Breast epithelium (tissue), 4 donors: ENCODE measurements at places on chromosomes 12 and 14. TPM values are rescaled to one million over a fixed set of nuclear protein-coding genes. Genes with fewer than 3 reads are reported as not detected.

Gene SDS
- total RNA-seq = 0.66 TPM

Gene AGAP2
- total RNA-seq = 1.2 TPM

Gene PCED1B
- total RNA-seq = 6.2 TPM

Gene TMEM229B
- total RNA-seq = 10.2 TPM

Gene RFX4
- 0.64 TPM for total RNA-seq

DNA sequence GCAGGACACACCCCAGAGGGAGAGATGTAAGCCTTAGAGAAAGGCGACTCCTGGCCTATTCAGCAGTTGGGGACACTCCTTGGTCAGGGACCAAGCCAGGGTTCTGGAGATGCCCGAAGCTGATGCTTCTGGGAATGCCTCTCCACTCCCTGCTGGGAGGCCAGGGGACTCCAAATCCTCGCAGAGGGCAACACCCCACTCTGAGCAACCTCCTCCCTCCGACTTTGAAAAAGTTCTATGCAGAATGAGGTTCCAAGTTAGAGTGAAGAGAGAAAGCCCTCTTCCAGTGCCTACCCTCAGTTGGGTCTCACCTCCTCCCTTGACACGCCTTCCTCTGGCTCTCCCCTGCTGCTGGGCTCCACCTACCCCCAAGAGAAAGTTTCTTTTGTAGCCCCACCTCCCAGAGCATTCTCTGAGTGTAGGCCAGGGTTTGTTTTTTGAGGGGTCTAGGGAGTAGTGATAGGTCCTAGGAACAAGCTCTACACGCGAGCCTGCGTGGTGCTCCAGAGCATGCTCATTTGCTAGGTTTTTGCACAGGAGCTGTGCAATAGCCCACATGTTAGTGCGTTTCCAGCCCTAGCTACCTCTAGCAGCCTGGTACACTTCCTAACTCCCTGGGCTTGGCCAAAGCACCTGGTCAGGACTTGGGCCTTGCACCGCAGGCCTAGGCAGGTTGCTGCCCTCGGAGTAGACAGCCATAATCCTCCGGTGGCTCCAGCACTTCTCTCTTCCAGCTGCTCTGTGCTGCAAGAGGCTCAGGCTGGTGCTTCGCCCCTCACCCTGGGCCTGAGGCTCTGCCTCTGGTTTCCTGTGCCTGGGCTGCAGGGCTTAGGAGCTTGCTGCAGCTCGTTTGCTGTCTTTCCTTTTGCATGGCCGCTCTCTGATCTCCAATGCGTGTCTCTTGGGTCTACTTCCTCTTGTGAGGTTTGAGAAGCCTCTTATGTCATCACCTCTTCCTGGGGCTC lies 590 bp upstream of the CEBPE start:
- H3K27ac ChIP-seq = no peak overlapping the region
- H3K36me3 ChIP-seq = no peaks in the 10 kb centered on the region
- no peak for DNase-seq
- no peak overlapping the region for H3K4me3 ChIP-seq
- H3K27me3 ChIP-seq = no peaks in the 10 kb centered on the region

- H3K36me3 ChIP-seq = no peaks in the 10 kb centered on the region
- no peak overlapping the region for H3K27ac ChIP-seq
- H3K4me1 ChIP-seq = no peaks in the 10 kb centered on the region
- no peaks in the 10 kb centered on the region for H3K27me3 ChIP-seq
- no peak overlapping the region for H3K4me3 ChIP-seq
- DNase-seq = no peak
Measured at GRCh38 chr12:73719223-73719622, 818.4 kb upstream of the ATXN7L3B start.

DNA sequence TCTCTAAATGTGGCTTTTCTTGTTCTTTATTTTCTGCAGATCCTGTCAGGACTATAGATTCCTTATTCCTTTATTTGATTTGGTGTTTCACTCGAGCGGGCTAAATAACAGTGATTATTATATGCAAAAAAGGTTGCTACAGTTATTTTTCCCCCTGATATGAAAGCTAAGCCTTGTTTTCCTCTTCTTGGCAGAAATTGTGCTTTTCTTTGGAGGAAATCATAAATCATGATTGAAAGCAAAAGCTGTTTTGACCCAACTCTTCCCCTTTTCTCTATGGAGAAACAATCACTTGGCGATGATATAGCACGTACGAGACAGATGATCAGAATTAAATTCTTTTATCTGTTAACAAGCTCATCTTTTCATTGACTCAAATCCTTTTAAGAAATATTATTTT lies 31.4 kb downstream of the PPFIBP1 start:
- DNase-seq = no peak
- H3K36me3 ChIP-seq = no peaks in the 10 kb centered on the region
- no peaks in the 10 kb centered on the region for H3K27me3 ChIP-seq
- peak overlapping the region; percentile 52 for H3K4me3 ChIP-seq
- peak overlapping the region; percentile 77 for H3K27ac ChIP-seq

DNA sequence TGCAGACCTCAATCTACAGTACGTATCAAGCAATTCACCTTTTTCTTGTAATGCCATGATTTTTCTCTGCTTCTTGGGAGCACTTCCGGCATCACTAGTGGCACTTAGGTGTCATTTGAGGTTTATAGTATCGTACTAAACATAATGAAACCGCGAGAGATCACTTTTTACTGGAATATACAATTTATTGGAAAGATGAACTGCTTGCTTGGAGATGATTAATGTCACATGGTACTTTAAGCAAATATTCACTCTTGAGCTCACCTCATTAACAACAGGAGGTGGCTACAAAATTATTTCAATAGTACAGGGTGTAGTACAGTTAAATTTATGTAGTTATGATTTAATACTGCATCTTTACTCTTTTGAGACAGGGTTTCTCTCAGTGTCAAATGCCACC lies 11.5 kb downstream of the FUT8 start:
- no peak for DNase-seq
- H3K27ac ChIP-seq = no peak overlapping the region
- no peaks in the 10 kb centered on the region for H3K27me3 ChIP-seq
- no peaks in the 10 kb centered on the region for H3K4me1 ChIP-seq
- no peaks in the 10 kb centered on the region for H3K36me3 ChIP-seq
- no peak overlapping the region for H3K4me3 ChIP-seq

DNA sequence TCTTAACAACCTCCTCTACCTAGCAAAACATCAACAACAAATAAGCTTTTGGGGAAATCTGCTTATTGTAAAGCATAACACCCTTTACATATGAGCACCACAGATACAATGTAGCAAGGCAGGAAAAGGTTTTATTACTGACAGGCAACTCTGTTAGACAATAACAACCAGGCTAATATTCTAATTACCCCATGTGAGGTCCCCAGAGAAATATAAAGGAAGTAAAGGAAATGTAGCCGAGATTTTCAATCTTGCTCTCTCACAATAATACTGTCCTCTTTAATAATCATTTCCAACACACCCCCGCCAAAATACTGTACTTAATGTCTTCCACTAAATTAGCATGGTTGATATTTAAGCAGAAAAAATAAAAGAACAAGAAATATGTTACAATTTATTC lies 14.0 kb upstream of the INSM2 start:
- no peak overlapping the region for H3K27ac ChIP-seq
- no peaks in the 10 kb centered on the region for H3K4me1 ChIP-seq
- H3K4me3 ChIP-seq = no peak overlapping the region
- no peak for DNase-seq
- no peaks in the 10 kb centered on the region for H3K36me3 ChIP-seq
- no peaks in the 10 kb centered on the region for H3K27me3 ChIP-seq

DNA sequence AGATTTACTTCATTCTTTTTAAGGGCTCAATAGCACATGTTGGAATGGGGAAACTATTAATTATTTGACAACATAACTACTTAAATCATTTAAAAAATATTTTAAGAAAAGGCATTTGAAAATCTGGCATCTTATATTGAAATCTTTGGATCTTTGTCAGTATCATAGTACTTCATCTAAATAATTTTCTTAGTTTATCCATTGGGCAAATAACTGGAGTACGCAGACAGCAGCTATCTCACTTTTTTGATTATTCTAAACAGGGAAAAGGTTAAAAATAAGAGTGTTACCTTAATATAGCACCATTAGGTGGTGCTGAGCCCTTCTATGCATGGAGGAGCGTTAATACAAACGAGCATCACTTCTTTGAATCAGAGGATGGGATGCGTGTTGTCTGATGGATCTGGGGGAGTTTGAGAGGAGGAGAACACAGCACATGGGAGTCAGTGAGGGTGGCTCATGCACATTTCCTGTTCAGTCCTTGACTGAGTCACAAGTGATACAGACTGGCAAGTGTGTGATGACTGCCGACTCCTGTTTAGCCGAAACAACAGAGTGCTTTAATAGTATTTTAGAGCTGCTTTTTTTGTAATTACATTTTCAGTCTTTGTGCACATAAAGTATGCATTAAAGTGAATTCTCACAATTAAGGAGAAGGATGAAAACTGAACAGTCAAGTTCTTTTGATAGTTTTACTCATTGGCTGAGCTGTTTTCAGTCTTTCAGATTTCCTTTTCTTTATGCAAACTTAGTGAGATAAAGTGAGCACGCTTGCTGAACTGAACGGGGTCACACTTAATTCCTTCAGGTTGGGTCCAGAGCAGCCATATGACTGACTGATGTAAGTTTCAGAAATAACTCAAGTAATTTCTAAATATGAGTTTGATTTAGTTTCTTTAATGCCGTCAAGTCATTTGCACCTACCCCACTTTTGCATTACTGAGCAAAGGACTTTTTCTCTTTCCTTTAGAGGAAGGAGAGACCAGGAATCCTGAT lies 92.7 kb downstream of the DIP2B start:
- no peaks in the 10 kb centered on the region for H3K27me3 ChIP-seq
- H3K27ac ChIP-seq = peak overlapping the region; percentile 11
- no peaks in the 10 kb centered on the region for H3K36me3 ChIP-seq

- H3K27me3 ChIP-seq = no peaks in the 10 kb centered on the region
- no peaks in the 10 kb centered on the region for H3K36me3 ChIP-seq
- H3K27ac ChIP-seq = no peak overlapping the region
- H3K4me1 ChIP-seq = no peaks in the 10 kb centered on the region
- H3K4me3 ChIP-seq = no peak overlapping the region
- no peak for DNase-seq
Measured at GRCh38 chr12:106490264-106490663, 92.5 kb upstream of the RFX4 start.

DNA sequence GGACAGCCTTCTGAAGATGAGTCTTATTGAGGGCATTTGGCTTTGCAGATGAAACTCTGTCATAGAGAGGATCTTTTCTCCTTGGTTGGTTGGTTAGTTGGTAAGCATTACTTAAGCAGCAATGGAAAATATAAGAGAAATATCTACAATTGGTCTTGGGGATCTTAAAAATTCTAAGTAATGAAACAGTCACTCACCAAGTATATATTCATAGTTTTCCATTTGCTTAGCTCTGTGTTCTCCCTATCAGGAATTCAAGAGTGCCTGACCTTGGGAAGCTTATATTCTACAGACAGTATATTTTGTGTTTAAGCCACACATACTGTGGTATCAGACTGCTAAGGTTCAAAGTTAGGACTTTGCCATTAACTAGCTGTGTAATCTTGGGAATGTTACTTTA lies at the start of gene OR5AU1:
TSS of gene OR5AU1 (minus strand) at position 101 of the 400 bp plus-strand sequence. CDS start 191 bp downstream, outside the sequence.
- no peak within 1 kb of the TSS for H3K27ac ChIP-seq
- H3K4me1 ChIP-seq = no peaks in the 10 kb centered on the region
- no peak within 1 kb of the TSS for H3K4me3 ChIP-seq
- H3K36me3 ChIP-seq = no peaks in the 10 kb centered on the region

- no peak overlapping the region for H3K4me3 ChIP-seq
- no peak overlapping the region for H3K27ac ChIP-seq
- no peaks in the 10 kb centered on the region for H3K27me3 ChIP-seq
- H3K36me3 ChIP-seq = no peaks in the 10 kb centered on the region
- DNase-seq = no peak
- H3K4me1 ChIP-seq = no peaks in the 10 kb centered on the region
Measured at GRCh38 chr14:91961297-91962220, 14.1 kb upstream of the FBLN5 start.
